ENCODE measurements at places on chromosomes 7 and 10.

DNA sequence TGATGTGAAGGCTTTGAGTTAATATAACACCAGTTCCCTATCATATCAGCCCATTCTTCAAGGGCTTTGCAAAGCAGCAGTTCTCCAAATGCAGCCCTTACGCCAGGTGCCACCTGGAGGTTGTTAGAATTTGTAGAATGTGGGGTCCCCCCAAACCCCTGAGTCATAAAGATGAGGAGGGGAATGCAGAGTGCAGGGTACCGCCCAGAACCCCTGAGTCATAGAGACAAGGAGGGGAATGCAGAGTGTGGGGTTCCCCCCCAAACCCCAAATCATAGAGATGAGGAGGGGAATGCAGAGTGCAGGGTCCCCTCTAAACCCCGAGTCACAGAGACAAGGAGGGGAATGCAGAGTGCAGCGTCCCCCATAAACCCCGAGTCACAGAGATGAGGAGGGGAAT, 605.8 kb downstream of the PTPRN2 start:
- DNase-seq: no peak

DNA sequence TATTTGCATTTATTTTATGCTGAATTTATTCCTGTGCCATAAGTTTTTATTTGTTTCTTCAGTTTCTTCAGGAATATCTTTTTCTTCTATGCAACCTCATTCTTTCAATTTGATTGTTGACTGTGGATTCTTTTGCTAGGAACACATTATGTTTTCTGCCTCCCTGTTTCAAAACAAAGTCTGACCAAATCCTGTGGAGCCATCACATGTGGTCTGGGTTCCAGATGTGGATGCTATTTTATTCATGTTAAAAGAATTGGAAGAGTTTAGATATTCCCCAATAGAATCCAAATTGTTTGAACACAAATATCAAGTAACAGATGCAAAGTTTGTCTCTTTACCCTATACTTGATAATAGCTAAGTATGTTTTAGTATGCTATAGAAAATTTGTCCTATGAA, 56.8 kb upstream of the LRRC17 start:
- DNase-seq: no peak

DNA sequence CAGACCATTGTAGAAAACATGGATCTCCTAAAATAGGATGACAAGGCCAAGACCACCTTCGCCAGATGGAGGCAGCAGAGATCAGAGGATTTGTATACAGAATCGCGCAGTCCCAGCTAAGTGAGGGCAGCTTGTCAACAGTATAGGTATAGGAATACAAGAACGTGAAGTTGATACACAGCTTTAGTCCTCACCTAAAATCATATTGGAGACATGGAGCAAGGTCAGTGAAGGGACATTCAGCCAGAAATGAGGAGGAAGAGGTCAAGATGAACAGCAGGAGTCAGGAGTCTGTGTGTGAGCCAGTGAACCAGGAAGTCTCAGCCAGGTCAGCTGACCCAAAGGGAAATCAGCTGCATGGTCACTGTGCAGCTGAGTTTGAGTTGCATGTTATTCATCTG, 263.4 kb upstream of the PRKCQ start:
- no peak for DNase-seq

- DNase-seq: no peak
These were observed 31.6 kb downstream of the NUDT5 start for GRCh38 chr10:12164085-12164484.

DNA sequence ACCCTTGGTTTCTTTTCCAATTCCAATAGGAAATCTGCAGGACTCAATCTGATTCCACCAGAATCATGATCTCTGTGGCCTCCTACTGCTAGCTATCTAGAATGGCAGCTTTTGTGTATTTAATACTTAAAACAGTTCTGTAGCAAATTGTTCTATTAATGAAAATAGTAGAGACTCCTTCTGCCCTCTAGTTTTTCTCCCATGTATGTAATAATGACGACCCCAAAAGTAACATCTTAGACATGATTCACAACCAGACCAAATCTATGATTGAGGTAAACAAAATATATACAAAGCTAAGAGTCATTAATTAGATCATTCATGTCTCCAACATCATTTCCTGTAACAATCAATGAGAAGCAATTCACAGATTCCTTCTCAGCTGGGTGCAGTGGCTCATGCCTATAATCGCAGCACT, 259.1 kb upstream of the MKLN1 start:
- no peak for DNase-seq

DNA sequence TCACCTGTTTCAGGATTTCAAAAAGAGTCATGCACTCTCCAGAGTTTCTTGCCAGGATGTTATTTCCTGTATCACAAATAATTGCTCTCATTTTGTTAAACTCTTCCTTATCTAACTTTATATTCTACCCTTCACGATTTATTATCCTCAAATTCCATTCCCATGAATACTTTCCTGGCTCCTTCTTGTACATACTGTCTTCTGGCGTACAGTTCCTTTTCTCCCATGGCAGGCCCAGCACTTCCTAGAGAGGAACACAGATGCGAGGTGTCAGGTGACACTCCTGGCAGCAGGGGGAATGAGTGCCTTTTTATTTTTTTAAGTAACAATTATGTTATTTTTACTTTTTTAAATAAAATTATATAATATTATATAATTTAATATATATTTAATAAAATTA, 411.9 kb downstream of the TFEC start:
- no peak for DNase-seq

- no peak for DNase-seq
These were observed 30.5 kb downstream of the CFAP43 start for GRCh38 chr10:104201636-104202035.

DNA sequence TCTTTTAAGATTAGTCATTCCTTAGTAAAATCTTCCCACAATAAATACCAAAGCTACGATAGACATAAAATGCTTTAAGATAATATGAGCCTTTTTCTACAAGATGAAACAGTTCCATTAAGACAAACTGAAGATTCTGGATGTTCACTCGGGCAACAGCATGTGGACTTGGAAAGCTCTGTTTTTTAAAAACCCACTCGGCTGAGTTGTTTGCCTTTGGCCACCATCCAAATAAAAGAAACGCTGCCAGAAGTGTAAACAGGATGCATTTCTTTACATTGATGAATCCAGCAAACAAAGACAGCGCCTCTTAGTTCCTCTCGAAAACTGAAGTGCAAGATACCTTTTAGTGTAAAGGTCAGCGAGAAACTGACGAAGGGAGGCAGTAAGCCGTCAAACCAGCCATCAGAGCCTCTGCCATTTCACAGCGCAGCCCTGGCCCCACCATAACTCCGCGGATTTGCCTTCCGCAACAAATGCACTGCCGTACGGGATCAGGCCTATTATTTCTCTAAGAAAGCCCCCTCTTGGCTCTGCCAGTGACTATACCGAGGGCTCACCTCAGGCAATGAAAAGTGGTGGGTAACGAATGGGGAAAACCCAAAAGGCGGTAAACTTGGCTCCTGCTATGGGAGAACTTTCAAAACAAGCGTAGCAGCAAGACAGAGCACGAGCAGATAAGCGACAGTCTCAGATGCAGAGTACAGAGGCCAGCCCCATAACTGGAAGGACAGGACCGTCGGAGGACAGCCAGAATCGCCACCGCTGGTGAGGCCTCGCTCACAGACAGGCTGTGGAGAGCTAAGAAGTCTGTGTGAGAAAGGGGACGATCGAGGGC, 41.4 kb downstream of the GNA12 start:
- no peak for DNase-seq

- DNase-seq: no peak
These were observed 73.5 kb upstream of the PDSS1 start for GRCh38 chr10:26624006-26624405.

- DNase-seq: no peak
These were observed 304.5 kb downstream of the MDFIC start for GRCh38 chr7:115226410-115226809.

DNA sequence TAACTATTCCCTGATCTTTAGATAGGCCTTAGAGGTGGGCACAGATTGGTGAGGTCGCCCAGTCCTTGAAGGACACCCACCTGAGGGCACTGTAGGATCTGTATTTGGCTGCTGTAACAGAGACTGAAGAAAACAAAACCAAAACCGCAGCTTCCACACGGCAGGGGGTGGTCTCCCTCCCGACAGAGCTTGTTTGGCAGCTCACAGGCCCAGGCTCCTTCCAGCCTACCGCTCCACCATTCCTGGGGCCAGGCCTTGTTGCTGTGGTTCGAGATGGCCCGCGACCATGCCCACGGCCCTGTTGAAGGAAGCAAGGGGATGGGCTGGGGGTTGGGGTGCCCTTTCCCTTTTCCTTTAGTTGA, 30.4 kb downstream of the ZNF783 start:
- no peak for DNase-seq

- DNase-seq: no peak
These were observed 69.3 kb upstream of the PHYHIPL start for GRCh38 chr10:59107147-59107546.

DNA sequence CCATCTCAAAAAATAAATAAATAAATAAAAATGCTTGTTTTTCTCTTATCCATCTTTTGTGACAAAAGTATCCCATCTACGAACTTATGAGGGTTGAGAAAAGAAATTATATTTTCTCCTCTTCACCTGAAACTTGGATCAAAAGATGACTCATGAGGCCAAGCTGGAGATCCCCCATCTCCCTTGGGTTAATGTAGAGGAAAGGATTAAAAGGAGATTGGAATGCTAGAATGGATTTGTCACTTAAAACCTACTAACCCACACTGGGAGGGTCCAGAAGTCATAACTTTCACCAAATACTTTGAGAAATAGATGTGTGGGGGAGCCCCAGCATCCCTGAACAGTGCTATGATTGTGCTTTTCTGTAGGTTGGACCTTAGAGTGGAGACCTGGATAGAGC, 46.3 kb upstream of the PIK3CG start:
- DNase-seq: no peak

DNA sequence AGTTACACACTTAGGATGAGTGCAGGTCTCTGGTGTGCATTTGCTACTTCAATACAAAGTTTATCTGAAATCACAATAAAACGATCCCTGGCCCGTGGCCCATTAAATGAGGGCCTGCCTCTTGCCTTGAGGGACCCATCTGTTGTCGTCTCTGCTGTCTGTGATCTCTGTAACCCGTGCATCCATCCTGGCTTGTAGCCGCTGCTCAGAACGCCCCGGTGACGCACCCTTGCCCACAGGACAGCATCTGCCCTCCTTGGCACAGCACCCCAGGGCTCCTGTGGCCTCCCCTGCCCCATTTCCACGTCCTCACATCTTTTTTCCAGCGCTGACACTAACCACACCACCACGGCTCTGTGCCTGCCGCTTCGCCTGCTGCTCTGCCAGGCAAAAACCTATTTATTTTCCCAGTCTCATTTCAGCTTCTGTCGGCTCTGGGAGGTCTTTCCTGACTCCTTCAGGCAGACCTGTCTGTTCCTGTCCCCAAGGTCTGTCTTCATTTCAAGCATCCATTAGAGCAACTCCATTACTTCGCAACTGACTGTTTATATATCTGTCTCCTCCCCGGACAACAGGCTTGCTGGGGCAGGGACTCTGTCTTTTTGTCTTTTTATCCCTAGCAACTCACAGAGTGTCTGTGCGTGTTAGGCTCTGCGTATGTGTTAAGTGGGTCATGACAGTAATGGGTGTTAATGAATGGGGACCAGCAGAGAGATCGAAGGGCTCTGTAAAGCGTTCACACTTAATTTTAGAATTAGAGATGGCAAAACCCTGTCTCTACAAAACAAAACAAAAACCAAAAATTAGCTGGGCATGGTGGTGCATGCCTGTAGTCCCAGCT, 16.4 kb downstream of the CARD11 start:
- DNase-seq: no peak

DNA sequence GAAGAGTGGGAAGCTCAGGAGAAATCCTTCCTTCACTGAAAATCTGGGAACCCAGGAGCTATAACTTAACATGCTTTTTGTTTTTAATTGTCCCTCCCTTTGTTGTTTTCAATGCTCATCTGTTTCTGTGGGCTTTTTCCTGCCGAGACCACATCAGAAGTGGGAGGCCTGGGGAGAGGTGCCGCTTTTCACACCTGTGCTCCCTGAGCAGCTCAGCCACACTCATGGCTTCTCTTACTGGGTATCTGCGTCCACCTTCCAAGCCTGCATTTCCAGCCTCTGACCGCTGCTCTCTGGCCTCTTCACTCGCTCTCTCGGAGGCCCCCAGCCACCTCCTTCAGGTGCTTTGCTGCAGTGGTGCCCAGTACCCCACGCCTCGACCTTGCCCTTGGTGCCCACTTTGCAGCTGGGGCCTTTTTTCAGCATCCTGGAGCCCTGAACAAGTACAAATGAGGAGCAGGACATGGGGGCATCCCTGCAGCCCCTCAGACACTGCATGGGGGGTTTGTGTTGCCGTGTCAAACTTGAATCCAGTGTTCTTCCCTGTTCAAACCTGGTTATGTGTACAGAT, 9.9 kb downstream of the C7orf57 start:
- DNase-seq: no peak

- DNase-seq: no peak
These were observed 88.1 kb downstream of the HIP1 start for GRCh38 chr7:75650681-75651080.

GRCh38 chr10:124739119-124739921, 4.9 kb downstream of the FAM53B start:
- no peak for DNase-seq

DNA sequence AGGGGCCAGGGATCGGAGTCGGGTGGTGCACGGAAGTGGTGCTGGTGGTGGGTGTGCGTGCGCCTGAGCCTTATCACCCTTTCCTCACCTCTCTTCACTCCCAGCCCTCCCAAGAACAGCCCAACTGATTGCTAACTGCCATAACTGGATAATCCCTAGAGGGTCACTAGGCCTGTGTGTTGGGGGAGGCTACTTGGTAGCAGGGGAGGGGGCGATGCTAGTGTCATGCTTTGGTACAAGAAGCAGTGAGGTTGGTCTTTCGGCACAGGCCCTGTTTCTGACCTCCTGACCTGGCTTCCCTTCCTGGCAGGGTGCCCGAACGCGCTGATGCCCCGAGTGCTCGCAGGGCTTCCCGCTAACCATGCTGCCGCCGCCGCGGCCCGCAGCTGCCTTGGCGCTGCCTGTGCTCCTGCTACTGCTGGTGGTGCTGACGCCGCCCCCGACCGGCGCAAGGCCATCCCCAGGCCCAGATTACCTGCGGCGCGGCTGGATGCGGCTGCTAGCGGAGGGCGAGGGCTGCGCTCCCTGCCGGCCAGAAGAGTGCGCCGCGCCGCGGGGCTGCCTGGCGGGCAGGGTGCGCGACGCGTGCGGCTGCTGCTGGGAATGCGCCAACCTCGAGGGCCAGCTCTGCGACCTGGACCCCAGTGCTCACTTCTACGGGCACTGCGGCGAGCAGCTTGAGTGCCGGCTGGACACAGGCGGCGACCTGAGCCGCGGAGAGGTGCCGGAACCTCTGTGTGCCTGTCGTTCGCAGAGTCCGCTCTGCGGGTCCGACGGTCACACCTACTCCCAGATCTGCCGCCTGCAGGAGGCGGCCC, 652 bp downstream of the KAZALD1 start:
- DNase-seq: no peak

DNA sequence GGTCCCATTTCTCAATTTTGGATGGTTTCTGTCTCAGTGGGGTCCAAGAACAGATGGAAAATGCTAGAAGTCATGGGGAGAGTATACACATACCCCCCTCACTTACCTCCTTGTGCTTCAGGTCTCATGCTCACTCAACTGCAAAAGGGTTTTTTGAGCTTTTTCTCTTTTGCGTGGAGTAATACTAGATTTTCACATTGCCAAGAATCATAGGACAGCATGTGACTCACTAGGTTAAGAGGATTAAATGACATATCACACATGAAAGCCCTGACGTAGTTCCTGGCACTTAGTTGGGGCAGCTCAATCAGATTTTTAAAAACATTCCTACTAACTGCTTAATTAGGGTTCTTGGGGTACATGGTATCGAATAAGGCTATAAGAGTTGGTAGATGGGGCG, 4.5 kb downstream of the PI4K2A start:
- DNase-seq: no peak

All from stimulated activated CD4-positive, alpha-beta T cell treated with anti-CD3 and anti-CD28 coated beads, TNF-alpha, amount 100 ng/mL, for 4 hours (primary cell).